ENCODE measurements at places on chromosomes 16 and 17. TPM values are rescaled to one million over a fixed set of nuclear protein-coding genes. Genes with fewer than 3 reads are reported as not detected.

GRCh38 chr17:55897301-55897700 is 146.4 kb downstream of the PCTP start:
- DNase-seq, result no peak

DNA sequence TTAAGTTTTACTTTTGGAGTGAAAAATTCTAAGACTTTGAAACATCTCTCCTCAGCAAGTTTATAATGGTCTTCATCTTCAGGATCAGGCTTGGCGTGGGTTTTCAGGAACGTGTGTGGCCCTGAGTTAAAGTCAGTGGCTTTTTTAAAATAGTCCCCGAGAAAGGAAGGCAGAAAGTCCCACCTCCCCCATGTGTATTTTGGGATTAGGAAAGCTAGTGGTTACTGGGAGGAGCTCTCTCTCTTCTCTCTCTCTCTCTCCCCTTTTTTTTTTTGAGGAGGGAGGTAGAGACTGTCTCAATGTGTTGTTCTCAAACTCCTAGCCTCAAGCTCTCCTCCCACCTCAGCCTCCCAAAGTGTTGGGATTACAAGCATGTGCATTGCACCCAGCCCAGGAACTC is 213.2 kb downstream of the IRX3 start:
- DNase-seq, result no peak

- no peak for DNase-seq
Observed at GRCh38 chr16:27817038-27817437, 246.5 kb downstream of the GSG1L start.

- DNase-seq, result peak; percentile 30
Observed at GRCh38 chr16:51816929-51817328, 665.9 kb upstream of the SALL1 start.

DNA sequence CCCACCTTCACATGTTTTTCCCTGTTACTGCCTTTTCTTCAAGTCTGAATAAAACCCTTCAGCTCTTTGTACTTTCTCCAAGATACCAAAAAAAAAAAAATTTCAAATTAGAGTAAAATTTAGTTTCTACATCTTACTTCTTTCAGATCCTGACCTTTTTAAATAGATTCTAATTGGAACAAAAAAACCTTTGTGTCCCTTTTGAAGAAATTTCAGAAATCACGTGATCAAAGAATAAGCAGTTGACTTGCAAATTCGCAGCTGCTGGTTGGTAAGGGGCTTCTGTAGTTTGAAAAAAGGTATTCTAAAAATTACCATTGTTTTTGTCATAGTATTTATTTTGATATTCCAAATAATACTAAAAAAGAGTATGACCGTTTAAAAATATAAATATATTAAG is 71.7 kb downstream of the CDC27 start:
- no peak for DNase-seq

- no peak for DNase-seq
Observed at GRCh38 chr17:48639982-48640857, 14.1 kb upstream of the HOXB9 start.

DNA sequence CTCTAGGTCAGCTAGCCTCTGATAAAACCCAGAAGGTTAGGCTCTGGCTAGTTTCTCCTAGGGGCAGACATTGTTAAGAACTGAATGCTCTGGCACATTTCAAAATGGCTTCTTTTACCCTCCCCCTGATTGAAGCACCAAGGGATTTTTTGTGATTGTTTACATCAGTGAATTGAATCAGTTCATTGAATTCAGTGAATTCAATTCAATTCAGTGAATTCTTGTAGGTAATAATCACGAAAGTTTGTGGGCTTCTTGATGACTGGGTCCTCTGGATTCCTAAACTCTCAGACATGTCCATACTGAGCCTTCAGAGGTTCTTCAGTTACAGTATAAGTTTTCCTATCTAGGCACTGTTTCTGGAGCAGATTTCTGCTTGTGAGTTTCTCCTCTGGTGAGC is 135.2 kb upstream of the ELAC2 start:
- DNase-seq, result no peak

GRCh38 chr17:82930924-82931698 is 91.3 kb upstream of the ZNF750 start:
- no peak for DNase-seq

Gene OR1F1
- total RNA-seq, result not detected
